ENCODE measurements at places on chromosomes 5 and 9.

DNA sequence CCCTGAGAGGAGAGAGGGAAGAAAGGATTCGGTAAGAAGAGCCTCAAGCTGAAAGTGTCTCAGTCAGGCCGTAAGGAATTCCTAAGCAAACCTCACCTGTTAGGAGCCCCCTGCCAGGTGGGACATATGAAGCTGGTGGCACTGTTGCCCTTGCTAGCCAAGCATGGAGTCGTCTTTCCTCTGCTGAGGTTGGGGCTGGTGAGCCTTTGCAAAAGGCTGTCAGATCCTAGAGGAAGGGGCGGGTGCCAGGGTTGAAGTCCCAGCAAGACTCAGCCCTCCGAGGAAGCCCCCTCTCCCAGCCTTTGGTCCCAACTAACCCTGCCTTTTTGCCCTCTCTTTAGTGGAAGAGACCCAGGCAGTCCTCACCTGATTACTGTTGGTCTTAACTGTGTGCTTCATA lies 5.5 kb upstream of the SMIM32 start:
- DNase-seq = no peak

DNA sequence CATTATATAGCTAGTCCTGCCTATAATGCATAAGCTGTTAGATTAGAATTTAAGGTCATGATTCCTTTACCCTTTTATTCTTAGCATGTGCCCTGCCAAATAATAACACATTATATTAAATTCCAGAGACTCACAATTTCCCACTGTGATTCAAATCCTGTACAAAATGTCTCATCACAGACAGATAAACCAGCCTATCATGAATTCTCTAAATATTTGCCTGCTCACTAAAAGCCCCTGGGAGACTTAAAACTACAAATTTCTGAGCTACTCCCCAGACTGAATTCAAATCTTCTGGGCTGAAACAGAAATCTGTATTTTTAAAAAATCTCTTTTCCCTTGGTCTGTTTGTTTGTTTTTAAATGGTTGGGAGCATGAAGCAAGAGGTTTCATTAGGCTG lies 32.7 kb downstream of the GAPT start:
- no peak for DNase-seq

DNA sequence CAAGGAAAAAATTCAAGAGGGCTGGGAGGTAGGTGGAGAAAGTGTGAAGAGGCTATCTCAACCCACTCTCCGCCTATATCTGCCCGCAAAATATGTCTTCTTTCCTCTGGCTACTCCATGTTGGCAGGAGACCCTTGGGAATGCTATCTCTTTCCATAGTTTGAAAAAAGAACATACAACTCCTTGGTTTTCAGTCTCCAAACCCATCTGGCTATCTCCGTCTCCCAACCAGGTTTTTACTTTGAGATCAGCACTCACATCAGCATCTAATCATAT lies 109.9 kb upstream of the IFNE start:
- no peak for DNase-seq

GRCh38 chr9:93680443-93681268 lies 104.3 kb downstream of the PHF2 start:
- peak; percentile 0 for DNase-seq

DNA sequence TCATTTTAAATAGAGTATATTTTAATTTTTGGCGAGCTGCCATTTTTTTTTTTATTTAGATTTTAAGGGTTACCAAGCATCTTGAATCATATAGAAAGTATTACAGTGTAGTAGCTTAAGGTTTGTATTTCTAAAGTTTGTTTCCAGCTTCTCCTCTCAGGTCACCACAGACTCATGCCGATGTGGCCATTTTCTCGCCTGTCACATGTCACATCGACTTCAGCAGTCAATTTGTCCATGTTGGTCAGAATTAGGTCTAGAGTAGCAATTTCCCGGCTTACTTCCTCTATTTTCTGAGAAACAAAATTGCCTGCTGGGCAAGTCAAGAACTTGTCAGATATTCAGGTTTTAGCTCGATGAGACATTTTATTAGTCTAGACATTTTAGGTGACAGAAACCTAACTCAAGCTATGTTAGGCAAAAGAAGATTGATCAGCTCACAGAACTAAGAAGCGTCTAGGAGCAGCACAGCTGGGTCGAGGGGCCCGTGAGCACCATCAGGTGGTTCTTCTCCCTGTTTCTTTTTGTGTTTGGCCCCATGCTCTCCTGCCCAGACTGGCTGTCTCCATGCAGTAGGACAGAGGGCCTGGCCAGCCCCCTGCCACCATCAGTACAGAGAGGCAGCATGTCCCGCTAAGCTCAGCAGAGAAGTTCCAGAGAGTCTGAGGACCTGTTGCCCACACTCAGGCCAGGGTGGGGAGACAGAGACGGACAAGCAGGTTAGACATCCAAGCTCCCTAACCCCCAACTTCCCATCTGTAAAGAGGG lies 48.4 kb upstream of the AFAP1L1 start:
- no peak for DNase-seq

DNA sequence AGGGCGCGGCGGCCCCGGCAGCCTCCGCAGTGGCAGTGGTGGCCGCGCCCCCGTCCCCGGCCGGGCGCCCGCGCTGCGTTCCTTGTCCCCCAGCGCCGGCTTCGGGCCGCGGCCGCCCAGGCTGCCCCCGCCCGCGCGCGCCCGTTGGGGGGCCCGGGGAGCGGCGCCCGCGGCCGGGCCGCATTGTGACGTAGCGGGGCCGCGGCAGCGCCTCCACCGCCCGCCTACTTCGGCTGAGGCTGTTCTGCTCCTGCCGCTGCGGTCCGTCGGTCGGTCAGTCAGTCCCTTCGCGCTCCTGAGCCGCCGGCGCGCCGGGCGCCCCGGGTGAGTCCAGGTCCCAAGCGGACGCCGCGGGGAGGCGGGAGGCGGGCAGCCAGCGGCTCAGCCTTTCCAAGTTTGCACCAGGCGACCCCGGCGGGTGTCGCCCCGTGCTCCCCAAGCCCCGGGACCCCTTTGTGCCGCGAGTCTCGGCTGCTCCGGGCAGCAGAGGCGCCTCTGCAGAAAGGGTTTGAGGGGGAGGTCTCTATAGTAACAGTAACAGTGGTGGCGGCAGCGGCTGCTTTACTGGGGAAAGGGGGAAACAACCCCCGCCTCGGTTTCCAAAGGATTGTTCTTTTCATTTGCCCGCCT lies at the start of gene SNCAIP:
Gene SNCAIP (plus strand): TSS at position 277 of the 630 bp plus-strand sequence. CDS start 78,898 bp downstream, outside the sequence.
- no peak for DNase-seq

All from stimulated activated CD4-positive, alpha-beta T cell treated with anti-CD3 and anti-CD28 coated beads, Interleukin-1b, Interleukin-23, amount 100 ng/mL, for 48 hours (primary cell).